ENCODE measurements at places on chromosomes 7 and 10.

- peak; percentile 75 for DNase-seq
These were observed 594 bp downstream of the CNNM1 start for GRCh38 chr10:99329554-99330346.

DNA sequence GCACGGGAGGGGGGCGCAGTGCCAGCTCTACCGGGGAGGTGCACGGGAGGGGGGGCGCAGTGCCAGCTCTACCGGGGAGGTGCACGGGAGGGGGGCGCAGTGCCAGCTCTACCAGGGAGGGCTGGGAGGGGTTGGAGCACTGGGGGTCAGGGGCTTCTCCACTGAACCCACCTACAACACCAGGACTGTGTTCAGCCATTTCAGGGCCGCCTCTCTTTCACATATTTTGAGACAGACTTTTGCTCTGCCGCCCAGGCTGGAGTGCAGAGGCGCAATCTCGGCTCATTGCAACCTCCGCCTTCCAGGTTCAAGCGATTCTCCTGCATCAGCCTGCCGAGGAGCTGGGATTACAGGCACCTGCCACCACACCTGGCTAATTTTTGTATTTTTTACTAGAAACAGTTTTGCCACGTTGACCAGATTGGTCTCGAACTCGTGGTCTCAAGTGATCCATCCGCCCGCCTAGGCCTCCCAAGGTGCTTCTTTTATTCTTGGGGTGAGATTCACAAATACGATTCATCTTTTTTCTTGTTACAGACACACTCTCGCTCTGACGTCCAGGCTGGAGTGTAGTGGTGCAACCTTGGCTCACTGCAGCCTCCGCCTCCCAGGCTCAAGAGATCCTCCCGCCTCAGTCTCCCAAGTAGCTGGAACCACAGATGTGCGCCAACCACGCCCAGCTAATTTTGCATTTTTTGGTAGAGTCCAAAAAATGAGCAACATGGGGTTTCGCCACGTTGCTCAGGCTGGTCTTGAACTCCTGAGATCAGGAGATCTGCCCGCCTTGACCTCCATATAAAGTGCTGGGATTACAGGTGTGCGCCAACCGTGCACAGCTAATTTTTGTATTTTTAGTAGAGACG is 37.0 kb downstream of the ADAP1 start:
- DNase-seq = no peak

DNA sequence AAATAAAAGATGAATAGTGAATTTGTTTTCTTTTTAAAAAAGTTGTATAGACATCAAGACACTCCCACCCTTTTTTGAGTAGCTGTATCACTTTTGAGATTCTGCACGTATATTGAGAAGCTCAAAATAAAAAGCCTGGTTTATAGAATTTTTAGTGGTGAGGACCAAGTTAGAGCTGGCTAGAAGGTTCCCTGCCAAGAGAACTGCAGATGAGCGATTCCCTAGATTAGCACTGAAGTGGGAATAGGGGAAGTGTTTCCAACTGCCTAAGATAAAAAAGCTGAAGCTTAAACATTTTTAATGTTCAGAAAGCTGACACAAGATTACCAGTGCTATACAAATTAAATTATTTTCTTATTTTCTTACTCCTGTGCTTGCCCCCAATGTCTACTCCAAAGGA is 135.7 kb upstream of the TMEM229A start:
- no peak for DNase-seq

DNA sequence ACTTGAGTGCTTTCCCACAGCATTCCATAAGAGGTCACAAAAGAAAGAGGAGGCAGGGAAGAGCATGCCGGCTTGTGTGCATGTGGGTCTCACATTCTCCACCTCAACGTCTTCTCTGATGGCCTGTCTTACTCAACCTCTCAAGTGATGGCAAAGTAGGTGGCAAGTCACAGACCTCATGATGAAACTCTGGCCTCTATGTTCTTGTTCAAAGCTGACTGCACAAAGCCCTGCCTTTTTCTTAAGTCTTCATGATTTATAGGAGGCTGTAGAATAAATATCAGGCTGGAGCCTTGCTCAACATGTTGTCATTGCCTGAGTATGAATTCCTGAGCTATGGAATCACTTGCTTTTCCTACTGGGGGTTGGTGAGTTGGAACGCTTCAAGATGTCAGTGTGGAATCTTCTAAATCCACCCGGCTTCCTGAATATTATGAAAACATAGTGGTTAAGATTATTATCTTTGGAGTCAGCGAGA is 213.6 kb upstream of the INHBA start:
- no peak for DNase-seq

GRCh38 chr10:78528749-78529204 is 495.1 kb downstream of the RPS24 start:
- DNase-seq = no peak

DNA sequence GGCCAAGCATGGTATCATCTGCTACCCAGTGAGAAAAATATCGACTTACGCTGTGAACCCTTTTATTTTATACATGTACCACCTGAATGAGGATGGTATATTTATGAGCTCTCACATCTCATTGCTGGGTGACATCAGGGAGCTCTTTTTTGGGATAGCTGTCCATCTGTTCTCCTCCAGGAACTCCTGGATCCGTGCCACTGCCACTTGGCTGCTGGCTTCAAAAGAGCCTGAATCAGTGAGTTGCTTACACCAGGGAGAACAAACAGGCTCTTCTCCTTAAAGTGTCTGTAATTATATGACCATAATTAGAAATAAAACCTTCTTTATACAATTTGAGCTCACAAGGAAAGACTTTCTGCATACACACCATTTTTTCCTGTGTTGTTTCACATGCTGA is 106.2 kb downstream of the KAT6B start:
- no peak for DNase-seq

GRCh38 chr10:60086862-60087261 is 180.5 kb upstream of the CCDC6 start:
- no peak for DNase-seq

GRCh38 chr7:100614308-100614861 is 2.0 kb downstream of the MOSPD3 start:
- DNase-seq = no peak

DNA sequence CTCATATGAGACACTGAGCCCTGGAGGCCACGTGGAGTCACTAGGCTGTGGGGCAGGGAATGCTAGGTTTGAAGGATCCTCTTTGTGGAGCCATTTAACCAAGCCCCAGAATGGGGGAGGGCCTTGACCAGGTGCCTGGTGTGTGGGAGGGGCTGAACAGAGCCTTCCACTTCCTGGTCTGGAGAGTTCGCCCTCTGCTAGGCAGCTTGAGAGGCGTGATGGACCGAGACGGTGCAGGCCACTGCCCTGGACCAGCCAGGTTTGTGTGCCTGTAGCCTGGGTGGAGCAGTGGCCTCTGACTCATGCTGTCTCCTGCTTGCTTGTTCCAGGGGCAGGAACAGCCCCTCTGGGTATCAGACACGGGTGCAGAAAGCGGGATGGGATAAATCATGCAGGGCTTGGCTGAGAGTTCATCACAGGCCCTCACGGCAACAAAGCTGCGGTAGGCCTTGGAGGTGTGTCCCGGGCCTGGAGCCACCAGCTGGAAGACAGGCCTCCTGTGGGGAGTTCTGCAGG is 27.4 kb downstream of the ADAMTS14 start:
- no peak for DNase-seq

- DNase-seq = no peak
These were observed 117.4 kb upstream of the GPR26 start for GRCh38 chr10:123548770-123549169.

Measured in ecto neural progenitor cell (in vitro differentiated cells).